ENCODE measurements at places on chromosomes 11 and 22.
A peak's percentile ranks its signal among the peaks of the same experiment; 100 is the strongest.

GRCh38 chr22:45580726-45581381 lies 78.2 kb downstream of the FBLN1 start:
- no peak for DNase-seq

DNA sequence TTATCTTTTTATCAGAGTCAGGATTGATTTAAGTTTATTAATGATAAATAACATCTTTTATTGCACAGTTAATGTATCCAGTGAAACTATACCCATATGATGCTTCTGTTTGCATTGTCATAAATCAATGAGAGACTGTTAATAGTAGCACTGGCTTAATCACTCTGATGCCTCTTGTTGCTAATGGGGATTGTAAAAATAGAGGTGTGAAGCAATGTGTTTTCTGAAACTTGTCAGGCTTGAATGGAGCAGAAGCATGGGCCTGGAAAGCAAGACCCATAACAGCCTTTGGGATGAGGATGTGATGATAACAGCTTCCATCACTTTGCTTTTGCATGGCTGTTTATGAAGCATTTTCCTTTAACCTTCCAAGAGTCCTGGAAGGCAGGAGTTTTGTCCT lies 319.7 kb downstream of the DDX10 start:
- no peak for DNase-seq

- peak; percentile 76 for DNase-seq
Observed at GRCh38 chr22:23180301-23180892, at the start of gene BCR. Gene BCR, plus strand, starts transcription at chr22:23180509. Its CDS starts 452 bp downstream, at chr22:23180961.

- DNase-seq = no peak
Observed at GRCh38 chr22:44344407-44344806, 31.7 kb upstream of the SHISAL1 start.

DNA sequence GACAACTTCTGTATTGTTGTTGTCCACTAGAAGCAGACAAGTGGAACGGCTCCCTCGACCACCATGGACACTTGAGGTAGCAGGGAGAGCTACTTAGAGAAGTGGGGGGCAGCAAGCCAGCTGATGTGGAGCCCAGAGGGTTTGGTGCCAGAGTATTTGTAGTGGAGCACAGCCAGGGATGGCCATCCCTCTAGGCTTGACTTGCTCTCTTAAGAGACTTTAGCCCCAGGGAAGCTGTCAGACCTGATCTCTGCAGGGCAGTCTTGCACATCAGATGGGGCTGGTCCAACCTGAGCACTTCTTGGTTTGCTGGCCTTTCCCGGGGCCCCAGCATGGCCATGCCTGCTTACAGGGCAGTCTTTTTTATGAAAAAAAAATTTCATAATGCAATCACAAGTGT lies 15.0 kb upstream of the TMEM135 start:
- no peak for DNase-seq

Measured in activated naive CD4-positive, alpha-beta T cell treated with anti-CD3 and anti-CD28 coated beads, Interleukin-2, amount 50 U/mL, for 16 hours (primary cell).